Stimulated activated CD4-positive, alpha-beta T cell treated with anti-CD3 and anti-CD28 coated beads, TNF-alpha, amount 100 ng/mL, for 4 hours (primary cell): ENCODE measurements at places on chromosomes 5 and 9.

DNA sequence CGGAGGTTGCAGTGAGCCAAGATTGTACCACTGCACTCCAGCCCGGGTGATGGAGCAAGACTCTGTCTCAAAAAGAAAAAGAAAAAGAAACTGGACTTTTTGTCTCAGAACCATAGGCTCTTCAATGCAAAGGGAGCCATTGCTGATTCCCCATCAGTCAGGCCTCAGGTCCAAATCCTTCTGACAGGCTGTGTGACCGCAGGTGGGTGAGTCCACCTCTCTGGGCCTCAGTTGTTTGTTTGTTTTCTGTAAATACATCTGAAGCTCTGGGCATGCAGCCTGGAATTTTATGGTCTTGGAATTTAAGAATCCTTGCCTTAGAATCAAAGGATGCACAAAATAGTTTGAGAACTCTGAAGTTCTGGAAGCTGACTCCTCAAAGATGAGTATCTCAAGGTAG is 21.1 kb upstream of the TOR2A start:
- DNase-seq = no peak

DNA sequence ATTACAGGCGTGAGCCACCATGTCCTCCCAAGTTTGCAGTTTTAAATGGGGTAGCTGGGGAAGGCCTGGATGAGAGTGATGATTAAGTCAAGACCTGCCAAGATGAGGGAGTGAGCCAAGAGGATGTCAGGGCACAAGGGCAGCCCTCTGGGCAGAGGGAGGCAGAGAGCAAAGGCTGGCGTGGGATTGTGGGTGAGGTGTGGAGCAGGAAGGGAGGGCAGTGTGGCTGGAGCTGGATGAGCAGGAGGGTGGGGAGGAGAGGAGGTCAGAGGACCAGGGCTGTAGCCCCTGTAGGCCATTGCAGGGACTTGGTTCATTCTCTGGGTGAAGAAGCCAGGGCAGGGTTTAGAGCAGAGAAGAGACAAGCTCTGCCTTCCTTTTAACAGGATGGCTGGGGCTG is 53.7 kb upstream of the CTNNA1 start:
- DNase-seq = no peak

DNA sequence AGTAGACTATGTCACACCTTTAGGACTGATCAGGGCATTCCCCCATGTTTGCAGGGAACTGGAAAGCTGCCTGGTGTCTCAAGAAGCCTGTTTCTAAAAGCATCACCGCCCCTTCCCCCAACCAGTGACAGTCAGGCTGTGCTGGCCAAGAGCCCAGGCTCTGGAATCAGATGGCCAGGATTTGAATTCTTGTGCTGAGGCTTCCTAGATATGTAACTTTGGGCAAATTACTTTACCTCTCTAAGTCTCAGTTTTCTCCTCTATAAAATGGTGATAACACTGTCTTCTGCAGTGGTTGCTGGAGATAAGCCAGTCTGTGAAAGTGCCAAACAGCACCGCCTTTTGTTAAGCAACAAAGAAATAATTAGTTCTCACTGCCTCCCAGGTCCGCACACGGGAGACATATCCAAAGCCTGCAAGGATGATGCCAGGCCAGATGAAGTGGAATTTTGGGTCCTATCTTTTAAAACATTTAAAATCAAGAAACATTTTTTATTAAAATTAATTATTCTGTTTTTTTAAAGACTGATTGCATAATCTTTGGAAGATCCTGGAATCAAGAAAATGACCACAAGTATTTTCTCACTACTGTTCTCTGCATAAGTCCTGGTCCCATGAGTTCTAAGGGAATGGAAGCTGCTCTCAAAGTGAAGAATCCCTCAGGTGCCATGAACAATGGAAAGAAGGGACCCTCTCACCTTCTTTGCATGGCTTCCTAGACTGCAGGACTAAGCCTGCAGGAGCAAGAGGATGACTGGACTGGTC is 13.9 kb downstream of the SLC31A2 start:
- no peak for DNase-seq

DNA sequence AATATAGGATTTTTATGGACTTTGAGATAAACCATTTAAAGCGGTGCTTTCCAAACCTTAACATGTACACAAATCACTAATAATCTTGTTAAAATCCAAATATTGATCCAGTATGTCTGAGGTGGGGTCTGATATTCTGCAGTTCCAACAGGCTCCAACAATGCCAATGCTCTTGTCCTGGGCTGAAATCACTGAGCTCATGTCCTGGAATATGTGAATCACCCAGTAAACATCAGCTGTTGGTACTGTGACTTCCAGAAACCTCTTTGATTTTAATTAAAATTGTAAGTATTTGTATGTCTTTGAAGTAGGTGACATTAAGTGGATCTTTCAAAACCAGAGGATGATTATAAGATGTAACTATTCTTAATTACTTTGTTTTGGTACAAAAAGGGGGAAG is 52.8 kb upstream of the CAST start:
- DNase-seq = no peak

- DNase-seq = no peak
These were observed 41.4 kb upstream of the IL7R start for GRCh38 chr5:35815089-35815936.

- no peak for DNase-seq
These were observed 40.0 kb downstream of the EHMT1 start for GRCh38 chr9:137658781-137659180.

DNA sequence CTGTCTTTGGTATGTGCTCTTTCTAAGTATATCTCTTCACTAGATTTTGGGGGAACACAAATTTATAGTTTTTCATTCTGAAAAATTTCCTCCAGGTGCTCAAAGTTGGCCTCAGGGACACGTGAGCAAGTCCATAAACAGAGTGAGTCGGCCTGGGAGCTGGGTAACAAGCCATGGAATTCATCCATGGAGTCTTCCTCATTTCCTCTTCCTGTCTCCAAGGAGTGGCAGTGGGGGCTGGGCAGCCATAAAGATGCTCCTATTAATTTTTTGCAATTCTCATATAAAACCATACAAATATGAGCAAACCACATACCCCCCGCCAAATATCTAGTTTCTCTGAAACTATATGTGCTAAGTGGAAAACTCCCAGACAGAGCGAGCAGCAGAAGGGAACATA is 136.6 kb upstream of the OTULINL start:
- DNase-seq = no peak

GRCh38 chr5:172957458-172957857 is 1.8 kb upstream of the RPL26L1 start:
- DNase-seq = no peak

GRCh38 chr9:99593610-99594009 is 228.1 kb upstream of the NR4A3 start:
- DNase-seq = no peak

DNA sequence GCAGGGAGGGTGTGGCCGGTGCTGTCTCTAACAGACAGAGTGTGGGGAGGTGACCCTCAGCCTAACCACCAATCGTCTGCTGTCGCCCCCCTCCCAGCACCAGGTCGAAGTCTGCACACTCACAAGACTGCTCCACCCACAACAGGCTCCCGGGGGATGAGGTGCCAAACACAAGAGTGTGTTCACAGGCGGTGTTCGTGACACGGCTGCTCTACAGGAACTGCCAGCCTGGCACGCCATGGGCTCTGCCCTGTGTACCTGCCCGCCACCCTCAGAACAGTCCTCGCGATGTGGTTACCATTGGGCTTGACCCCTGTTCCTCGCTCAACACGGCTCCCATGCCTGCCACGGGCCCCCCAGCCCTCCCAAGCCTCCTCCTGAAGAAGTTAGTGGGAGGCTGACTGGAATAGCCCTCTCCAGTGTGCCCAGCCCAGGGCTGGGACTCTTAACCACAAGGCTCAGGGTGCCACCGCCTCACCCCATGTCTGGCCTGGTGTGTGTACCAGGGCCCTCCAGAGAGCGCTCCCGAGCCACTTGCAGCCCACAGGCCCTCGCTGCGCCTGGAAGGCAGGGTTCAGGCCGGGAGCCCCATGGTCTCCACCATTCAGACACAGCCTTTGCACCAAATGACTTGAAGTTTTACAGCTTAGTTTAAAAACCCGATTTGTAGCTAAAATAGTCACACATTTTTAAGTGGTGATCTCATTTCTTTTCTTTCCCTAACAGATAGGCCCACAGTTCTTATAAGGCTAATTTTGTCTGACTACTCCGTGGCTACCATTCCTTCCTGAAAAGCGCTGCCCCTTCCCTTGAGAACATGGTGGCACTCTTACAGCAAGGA is 102.5 kb downstream of the CAMSAP1 start:
- no peak for DNase-seq

- no peak for DNase-seq
These were observed 1638.3 kb downstream of the MAT2B start for GRCh38 chr5:165143741-165144140.

DNA sequence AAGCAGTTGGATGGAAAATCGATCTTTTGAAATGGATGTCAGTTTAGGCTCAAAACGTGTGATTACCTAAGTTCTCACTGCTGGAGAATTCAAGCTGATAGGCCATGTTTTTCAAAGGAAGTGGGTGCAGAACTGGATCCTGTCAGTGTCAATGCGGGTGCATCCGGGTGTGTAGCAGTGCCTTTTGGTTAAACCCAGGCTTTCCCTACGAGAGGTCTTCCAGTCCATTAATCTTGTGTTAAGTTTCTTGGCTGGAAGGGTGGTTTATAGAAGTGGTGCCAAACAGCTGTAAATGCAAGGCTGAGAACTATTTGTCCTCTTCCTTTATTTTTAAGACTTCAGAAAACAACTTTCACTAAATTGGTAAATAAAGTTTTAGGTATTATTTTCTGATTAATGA is 71.9 kb downstream of the DAPK1 start:
- DNase-seq = no peak

DNA sequence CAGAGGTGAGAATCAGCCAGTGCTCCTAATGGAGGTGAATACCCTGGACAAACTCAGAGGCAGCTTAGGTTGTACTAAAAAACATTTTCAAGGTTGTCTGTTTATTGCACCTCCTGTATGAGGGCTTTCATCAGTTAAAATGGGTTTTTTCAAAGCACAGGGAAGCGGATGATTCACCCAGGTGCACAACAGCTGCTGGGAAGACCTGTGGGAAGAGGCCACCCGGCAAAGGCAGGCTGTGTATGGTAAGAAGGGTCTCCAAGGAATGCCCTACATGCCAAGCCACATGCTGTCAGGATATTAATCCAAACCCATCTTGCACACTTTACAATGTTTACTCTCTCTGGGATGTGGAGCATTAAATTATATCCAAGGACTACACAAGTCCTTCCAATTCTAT is 14.7 kb downstream of the SIL1 start:
- DNase-seq = no peak

DNA sequence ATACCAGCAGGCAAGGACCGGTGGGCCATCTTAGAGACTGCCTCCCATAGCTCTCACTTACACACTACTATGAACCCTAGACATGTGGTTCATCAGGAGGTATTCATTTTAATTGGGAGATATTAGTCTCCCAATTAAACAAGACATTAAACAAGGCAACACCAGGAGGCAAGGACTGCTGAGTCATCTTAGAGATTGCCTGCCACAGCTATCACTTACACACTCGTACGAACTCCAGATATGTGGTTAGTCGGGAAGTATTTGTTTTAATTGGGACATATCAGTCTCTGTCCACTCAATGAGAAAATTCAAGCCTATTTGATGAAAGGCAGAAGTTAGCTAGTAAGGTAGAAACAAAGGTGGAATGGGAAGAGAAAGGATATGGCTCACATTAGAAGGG is 343.9 kb downstream of the NFIB start:
- DNase-seq = no peak

DNA sequence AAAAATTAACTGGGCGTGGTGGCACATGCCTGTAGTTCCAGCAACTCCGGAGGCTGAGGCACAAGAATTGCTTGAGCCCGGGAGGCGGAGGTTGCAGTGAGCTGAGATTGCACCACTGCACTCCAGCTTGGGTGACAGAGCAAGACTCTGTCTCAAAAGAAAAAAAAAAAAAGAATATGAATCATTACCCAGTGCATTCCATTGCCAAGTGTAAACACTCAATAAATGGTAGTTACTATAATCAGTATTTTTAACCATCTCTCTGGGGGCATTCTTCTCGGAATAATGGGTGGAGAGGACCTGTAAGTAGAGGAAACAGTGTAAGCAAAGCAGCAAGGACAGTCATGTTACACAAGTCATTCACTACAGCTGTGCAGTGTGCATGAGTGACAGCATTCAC is 13.8 kb upstream of the RANBP17 start:
- no peak for DNase-seq

DNA sequence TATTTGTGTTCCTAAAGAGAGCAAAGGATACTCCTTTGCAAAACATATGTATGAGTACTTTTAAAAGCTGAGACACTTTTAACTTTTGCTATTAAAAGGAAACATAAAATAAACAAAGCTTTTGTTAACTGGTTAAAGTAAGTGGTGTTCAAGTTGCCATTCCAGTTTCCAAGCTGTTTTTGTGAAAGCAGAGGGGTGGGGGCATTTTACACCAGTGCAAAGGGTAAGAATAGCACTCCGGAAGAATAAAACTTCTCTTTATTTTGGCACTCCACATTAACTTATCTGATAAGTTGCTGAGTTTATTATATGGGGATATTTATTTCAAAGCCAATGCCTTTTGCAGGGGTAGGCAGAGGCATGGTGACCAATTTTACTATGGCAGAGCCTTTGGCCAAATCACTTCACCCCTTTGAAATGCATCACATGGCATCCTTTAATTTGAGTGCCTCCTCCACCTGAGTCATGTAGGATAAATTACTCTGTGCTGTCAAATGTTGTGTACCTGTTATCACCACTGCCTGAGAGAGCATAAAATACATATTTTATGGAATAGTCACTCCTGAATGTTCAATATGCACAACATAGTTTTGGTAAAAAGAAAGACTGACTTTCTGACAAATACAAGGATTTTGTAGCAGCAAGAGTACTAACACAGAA is 62.9 kb downstream of the MLLT3 start:
- DNase-seq = no peak

DNA sequence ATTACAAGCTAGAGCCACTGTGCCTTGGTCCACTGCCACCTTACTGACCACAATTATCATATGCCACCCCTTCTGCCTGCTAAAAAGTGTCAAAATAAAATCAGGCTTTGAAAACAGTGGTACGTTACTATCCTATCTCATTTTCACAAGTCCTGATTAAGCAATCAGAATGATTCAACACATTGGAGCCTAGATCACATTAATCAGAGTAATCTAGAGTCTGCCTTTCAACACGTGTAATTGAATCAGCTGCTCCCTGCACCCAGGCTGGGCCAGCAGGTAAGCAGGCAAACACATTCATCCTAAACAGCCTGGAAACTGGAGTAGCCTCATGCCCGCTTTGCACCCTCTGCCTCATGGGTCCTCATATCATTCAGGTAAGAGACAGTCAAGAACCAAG is 186.2 kb downstream of the DCP2 start:
- no peak for DNase-seq

DNA sequence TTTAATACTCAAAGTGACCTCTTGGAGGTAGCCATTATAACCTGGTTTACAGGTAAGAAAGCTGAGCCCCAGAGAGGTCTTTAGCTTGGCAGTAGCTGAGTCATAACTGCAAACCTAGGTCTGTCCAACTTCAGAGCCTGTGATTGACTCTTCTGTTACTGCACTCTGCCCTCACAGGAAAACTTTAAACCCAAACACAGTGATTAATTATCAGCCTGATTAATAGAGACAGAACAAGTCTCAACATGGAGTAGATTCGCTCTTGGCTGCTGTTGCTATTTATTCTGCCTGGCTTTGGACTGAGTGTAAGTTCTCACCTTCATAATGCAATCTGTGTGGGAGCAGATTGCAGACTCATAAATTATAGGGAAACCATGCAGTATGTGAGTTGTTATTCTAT is 27.4 kb upstream of the TXN start:
- no peak for DNase-seq
